ENCODE measurements at places on chromosomes 2 and 18. TPM values are rescaled to one million over a fixed set of nuclear protein-coding genes. Genes with fewer than 3 reads are reported as not detected.
A peak's percentile ranks its signal among the peaks of the same experiment; 100 is the strongest.

Gene PEX13
- 24.8 TPM for total RNA-seq

Gene SPR
- total RNA-seq = 12.2 TPM

DNA sequence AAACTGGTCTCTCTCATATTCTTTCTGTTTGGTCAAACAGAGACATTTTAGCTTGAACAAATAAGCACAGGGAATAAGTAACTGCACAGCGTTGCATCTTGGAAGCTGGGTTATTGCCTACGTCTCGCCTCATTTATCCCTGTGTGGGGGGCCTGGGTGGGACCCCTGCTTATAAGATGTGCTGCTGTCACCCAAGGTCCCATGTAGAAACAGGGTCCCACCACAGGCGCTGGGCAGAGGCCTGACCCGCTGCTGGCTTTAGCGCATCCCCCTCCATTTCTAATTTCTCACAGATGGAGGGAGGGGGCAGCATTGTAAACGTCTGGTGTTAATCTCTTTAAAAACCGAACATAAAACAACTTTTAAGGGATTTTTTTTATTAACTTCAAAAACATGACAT lies 207.8 kb downstream of the HDAC4 start:
- peaks cover 2% of the 10 kb centered on the region for H3K27me3 ChIP-seq
- H3K4me1 ChIP-seq = no peaks in the 10 kb centered on the region
- no peak for DNase-seq
- no peak overlapping the region for H3K4me3 ChIP-seq

DNA sequence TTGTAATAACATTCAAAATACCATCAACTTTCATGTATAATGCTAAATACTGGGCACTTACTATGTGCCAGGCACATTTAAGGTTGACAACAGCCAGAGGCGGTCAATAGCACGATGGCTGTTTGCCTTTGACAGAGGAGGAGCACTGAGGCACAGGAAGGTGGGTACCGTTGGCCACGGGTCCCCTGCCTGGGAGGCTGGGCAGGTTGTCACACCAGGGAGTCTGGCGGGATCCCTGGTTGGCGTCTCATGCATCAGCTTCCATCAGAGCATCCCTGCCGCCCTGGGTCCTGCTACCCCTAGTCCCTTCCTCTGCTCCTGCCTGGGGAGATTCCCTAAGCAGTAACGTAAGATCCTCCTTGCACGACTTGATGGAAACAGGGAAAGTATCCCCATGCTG lies 19.4 kb downstream of the ALLC start:
- no peak overlapping the region for H3K27ac ChIP-seq
- peaks cover 2% of the 10 kb centered on the region for H3K27me3 ChIP-seq
- no peak overlapping the region for H3K4me3 ChIP-seq
- DNase-seq = no peak
- H3K4me1 ChIP-seq = no peaks in the 10 kb centered on the region

DNA sequence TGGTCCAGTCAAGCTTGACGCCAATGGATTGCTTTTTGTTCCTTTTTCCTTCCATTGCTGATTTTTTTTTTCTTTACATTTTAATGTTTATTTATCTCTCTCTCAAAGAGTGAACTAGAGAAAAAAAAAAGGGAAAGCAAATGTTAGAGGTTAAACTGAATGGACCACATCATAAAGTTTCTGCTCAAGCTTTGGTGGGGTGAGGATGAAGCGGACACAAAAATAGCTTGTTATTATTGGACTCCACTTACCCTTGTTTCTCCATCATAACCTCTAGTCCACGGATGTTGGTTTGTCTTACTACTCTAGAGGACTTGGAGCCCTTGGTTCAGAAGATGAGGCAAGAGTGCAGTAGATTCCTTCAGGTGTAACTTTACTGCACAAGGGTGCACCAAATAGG lies 27.6 kb upstream of the CERS6 start:
- DNase-seq = no peak
- no peak overlapping the region for H3K27ac ChIP-seq
- peaks cover 4% of the 10 kb centered on the region for H3K27me3 ChIP-seq

DNA sequence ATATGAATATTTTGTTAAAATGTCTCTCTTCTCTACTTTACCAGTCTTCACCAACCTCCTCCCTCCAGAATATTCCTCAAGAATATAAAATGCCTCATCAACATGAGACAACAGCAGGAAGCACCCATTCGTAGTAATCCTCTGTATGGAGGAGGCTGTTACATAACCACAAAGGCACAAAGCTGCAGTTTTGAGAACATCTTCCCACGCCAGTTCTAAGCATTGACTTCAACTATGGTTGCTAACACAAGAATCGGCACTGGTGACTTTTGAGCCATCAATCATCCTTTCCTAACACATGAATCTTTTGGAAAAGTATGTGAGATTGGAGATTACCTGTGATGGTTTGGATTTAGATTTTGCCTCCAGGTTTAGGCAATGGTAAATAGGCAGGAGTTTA lies 54.9 kb upstream of the CYP1B1 start:
- no peak for DNase-seq
- no peak overlapping the region for H3K4me3 ChIP-seq
- H3K36me3 ChIP-seq = peaks cover 14% of the 10 kb centered on the region
- no peak overlapping the region for H3K27ac ChIP-seq

DNA sequence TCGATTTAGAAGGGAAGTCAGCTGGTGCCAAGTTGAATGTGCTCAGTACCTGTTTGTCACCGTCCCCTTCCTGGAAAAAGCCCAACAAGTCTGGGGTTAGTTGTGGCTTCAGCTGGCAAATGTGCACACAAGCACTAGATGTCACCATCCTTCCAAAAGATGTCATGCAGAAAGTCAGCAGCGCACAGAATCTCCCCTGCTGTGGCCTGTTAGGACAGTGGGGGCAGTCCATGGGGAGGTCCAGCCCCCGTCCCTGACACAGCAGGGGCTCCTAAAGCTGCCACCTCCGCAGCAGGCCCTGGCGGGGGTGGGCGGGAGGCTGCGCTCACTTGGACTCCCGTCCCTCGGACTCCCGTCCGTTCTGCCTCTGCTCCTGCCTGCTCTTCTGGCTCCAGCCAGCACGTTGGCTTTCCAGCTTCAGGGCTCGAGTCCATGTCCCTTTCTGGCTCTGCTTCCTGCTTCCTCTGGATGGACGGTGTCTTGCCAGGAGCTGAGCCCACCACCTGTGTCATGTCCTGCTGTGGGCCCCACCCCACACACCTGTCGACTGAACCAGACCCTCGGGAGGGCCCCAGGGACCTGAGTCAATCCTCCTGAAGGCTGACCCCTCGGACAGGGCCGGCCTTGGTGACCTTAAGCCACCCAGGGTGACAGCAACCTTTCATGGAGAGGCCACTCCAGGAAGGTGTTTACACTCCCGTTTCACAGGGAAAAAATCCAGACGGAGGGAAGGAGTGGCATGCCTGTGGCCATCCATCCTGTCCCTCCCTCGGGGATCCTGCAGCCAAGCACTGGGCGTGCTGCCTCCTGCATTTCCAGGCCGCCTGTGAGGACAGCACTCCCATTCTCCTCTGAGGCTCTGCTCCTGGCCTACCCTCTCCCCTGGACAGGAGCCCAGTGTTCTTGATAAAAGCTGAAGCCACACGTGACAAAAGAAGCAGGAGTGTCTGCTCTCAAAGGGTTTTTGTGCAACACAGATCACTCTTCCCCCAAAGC lies 8.5 kb downstream of the RAB17 start:
- no peaks in the 10 kb centered on the region for H3K27me3 ChIP-seq
- peak; percentile 36 for DNase-seq
- no peak overlapping the region for H3K4me3 ChIP-seq
- H3K36me3 ChIP-seq = peaks cover 3% of the 10 kb centered on the region
- peaks cover 7% of the 10 kb centered on the region for H3K4me1 ChIP-seq

DNA sequence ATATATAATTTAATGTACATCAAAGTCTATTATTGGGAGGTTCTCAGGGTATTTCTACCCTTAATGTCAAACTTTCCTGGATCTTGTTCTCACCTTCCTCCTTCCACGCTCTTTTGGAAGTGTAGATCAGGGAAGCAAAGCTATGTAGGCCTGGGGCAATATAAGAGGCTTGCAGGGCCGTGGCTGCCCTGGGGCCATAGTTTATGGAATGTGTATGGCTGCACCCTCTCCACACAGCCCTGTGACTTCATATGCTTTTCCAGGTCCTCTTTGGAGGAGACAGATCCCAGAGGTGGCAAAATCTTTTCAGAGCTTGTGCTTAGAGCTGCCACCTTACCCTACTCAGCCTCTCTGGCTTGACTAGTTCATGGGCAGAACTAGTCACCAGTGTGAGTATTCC lies 82.9 kb downstream of the PLB1 start:
- no peaks in the 10 kb centered on the region for H3K27me3 ChIP-seq
- peaks cover 4% of the 10 kb centered on the region for H3K4me1 ChIP-seq
- no peak overlapping the region for H3K27ac ChIP-seq

DNA sequence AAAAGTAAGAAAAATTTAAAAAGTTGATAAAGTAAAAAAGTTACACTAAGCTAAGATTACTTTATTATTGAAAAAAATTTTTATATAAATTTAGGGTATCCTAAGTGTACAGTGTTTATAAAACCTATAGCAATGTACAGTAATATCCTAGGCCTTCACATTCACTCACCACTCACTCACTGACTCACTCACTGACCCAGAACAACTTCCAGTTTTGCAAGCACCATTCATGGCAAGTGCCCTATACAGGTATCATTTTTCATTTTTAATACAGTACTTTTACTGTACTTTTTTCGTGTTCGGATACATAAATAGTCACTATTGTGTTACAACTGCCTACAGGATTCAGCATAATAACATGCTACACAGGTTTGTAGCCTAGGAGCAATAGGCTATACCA lies 8.9 kb upstream of the THUMPD2 start:
- peaks cover 10% of the 10 kb centered on the region for H3K36me3 ChIP-seq
- no peak overlapping the region for H3K4me3 ChIP-seq
- no peak for DNase-seq
- no peaks in the 10 kb centered on the region for H3K27me3 ChIP-seq
- no peaks in the 10 kb centered on the region for H3K4me1 ChIP-seq

GRCh38 chr18:34848695-34849094 lies 138.6 kb downstream of the DTNA start:
- peaks cover 7% of the 10 kb centered on the region for H3K36me3 ChIP-seq
- no peak overlapping the region for H3K4me3 ChIP-seq
- no peak overlapping the region for H3K27ac ChIP-seq
- DNase-seq = no peak
- no peaks in the 10 kb centered on the region for H3K27me3 ChIP-seq
- H3K4me1 ChIP-seq = peaks cover 2% of the 10 kb centered on the region

DNA sequence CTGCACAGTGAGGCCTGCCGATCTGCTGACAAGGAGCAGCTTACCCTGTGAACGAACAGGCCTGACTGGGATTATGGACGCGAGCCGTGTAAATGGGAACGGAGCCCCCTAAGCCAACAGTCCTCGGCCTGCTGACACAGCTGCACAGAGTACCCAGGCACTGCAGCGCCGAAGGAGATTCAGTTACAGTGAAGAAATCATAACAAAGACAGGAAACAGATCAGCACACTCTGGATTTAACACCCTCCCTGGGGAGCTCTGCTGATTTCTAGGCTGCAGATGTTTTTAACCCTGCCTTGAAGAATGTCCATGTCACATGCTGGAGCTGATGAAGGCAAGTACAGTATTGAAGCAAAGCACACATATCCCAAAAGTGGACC lies 43.4 kb downstream of the COLEC12 start:
- H3K27ac ChIP-seq = peak overlapping the region; percentile 59
- peaks cover 22% of the 10 kb centered on the region for H3K4me1 ChIP-seq
- DNase-seq = peak; percentile 41
- H3K4me3 ChIP-seq = no peak overlapping the region

Data from endothelial cell (in vitro differentiated cells).